Stimulated activated CD4-positive, alpha-beta T cell treated with anti-CD3 and anti-CD28 coated beads, Interleukin-1b, Interleukin-23, amount 100 ng/mL, for 24 hours (primary cell): ENCODE measurements at places on chromosomes 1 and 21.

GRCh38 chr1:241957692-241958494, at the start of gene BECN2:
BECN2 (plus strand) TSS chr1:241957767; CDS start chr1:241957767, 0 bp downstream.
- no peak for DNase-seq

GRCh38 chr1:101167891-101168290, 68.9 kb upstream of the S1PR1 start:
- no peak for DNase-seq

GRCh38 chr1:165764277-165764676, 4.4 kb downstream of the TMCO1 start:
- DNase-seq, result no peak

- DNase-seq, result no peak
Measured at GRCh38 chr21:44701541-44701940, 4.6 kb downstream of the KRTAP10-12 start.

DNA sequence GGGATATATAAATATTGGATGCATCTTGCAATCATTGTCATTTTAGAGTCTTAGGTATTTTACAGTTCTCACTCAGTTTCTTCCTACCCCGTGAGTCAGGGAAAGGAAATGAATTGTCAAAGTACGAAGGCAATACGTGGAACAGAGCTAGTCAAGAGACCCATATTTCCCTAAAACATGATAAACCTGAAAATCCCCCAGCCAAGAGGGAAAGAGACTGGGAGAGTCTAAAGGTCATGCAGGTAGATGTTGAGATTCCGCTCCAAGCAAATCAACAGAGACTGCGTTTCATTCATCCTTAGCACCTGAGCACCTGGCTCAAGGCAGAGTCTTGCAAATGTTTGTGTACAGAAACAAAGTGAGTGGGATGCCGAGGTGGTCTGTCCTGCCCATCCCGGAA, 58.0 kb downstream of the SH3GLB1 start:
- DNase-seq, result no peak

- DNase-seq, result no peak
Measured at GRCh38 chr1:38486085-38486484, 373.5 kb downstream of the RRAGC start.

DNA sequence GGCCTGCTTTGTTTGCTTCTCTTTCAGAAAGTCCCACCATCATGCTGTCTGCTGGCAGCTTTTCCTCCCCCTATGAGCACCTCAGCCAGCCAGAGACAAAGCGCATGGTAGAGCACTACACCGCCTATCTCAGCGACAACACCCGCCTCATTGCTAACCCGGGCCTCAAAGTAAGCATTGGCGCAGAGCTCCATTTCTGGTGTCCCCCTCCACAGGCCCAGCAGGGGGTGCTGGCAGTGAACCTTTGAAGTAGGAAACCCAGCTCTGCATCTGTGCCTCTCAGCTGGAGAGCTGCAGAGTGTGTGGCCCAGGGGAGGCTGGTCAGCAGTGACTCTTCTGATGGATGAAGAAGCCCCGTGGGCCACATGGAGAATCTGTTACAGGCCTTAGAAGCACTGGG, 81.2 kb upstream of the RAVER2 start:
- DNase-seq, result no peak

- DNase-seq, result no peak
Measured at GRCh38 chr1:175742790-175743459, 470 bp downstream of the TNR start.

- no peak for DNase-seq
Measured at GRCh38 chr1:41864471-41865040, 54.2 kb downstream of the HIVEP3 start.
